Small intestine (tissue), 16 donors: ENCODE measurements at places on chromosomes 7 and 10. TPM values are rescaled to one million over a fixed set of nuclear protein-coding genes. Genes with fewer than 3 reads are reported as not detected.

Gene OR6V1
- polyA plus RNA-seq, result not detected

Gene ANKRD22
- 8.5 TPM for polyA plus RNA-seq

Gene ANKRD1
- 0.12 TPM for polyA plus RNA-seq

Gene POP7
- polyA plus RNA-seq, result 44.8 TPM

Gene ASIC3
- 2.8 TPM for polyA plus RNA-seq

Gene TUBB8
- 0.13 TPM for polyA plus RNA-seq

Gene ALOX5
- polyA plus RNA-seq, result 20.9 TPM

Gene OGDH
- 136 TPM for polyA plus RNA-seq

Gene STEAP1
- polyA plus RNA-seq, result 14.6 TPM
